Stimulated activated CD4-positive, alpha-beta T cell treated with anti-CD3 and anti-CD28 coated beads, Interleukin-2, amount 100 ng/mL, for 24 hours (primary cell): ENCODE measurements at places on chromosomes 2 and 18.

GRCh38 chr2:115610888-115611287 is 1168.4 kb downstream of the DPP10 start:
- DNase-seq = no peak

DNA sequence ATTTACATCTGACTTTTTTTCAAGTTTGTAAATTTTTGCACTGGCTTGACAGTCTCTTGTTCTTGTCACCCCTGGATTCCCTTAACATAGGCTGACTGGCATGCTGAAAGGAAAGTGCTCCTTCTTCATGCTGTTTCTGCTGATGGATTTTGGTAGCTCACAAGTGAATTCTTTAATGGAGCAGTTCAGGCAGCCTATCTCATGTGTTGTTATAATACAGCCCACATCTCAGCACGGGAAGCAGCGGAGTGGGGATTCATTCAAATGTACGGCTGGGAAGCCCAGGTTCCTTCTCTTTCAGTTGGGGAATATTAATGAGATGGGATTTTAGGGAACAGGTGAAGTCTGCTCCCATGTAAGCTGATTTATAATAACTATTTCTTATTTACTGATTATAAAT is 142.8 kb downstream of the CD8B2 start:
- no peak for DNase-seq

DNA sequence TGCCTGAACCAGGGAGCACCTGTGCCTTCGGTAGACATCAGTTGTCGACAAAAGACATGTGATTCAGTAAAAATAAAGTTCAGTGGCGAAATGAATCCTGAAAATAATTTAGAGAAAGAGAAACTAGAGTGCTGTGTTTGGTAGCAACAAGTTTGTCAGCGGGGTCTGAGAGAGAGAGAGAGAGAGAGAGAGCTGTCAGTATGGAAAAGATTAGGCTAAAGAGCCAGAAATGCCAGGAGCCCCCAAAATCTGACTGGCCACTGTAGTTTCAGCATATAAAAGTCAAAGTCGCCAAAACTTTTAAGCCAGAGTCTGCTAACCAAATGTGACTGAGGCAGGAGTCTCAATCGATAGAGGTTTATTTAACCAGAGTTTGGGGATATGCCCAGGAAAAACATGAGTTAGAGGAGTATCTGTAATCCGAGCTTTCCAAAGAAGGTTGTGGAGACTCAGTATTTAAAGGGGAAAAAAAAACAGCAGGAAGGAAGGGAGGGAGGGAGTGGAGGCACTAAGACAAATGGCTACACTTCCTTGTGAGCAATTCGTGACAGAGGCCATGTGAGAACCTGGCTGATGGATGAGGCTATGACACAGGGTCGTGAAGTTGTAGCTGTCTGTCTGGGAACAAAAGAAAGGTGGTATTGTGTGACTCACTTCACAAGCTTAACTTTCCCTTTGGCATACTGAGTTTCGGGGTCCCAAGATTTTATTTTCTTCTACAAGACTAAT is 20.5 kb upstream of the GNAL start:
- DNase-seq = no peak

DNA sequence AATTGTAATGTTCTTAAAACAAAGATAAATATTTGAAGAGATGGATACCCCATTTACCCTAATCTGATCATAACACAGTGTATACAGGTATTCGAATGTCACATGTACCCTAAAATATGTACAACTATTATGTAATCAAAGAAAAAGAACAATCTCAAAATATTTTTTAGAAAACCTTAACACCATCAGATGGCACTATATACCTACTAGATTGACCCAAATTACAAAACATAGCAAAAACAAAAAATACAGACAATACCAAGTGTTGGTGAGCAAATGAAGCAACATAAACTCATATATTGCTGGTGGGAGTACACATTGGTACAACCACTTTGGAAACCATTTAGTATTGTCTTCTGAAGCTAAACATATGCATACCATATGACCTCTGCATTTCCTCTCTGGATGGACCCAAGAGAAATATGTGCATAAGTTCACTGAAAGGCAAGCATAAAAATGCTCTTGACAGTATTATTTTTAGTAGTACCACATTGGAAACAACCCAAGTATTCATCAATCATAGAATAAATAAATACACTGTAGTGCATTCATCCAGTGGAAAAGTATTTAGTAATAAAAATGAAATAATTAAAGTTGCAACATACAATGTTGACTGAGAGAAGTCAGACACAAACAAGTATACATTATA is 55.8 kb downstream of the GDF7 start:
- no peak for DNase-seq

- DNase-seq = no peak
Observed at GRCh38 chr18:55310044-55310676, 277.8 kb downstream of the TCF4 start.

GRCh38 chr18:7848054-7848412 is 280.9 kb downstream of the PTPRM start:
- DNase-seq = no peak

GRCh38 chr2:121608367-121608766 is 40.9 kb downstream of the CLASP1 start:
- DNase-seq = no peak

DNA sequence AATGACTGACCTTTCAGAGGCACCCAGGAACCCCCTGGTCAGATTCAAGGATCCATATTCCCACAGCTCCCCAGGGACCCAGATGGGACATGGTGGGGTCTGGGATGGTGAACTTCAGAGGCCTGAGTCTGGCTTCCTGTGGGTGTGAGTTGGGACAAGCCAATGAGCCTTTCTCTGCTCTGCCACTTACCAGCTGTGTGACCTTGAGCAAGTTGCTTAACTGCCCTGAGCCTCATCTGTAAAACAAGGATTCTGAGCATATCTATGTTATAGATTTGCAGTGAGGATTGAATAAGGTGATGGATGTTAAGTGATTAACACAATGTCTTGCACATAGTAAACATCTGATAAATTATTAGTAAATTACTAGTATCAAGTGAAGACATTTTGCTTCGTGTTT is 6.4 kb downstream of the ABCG8 start:
- no peak for DNase-seq

- peak; percentile 60 for DNase-seq
Observed at GRCh38 chr2:171159372-171160118, 1.1 kb downstream of the TLK1 start.

DNA sequence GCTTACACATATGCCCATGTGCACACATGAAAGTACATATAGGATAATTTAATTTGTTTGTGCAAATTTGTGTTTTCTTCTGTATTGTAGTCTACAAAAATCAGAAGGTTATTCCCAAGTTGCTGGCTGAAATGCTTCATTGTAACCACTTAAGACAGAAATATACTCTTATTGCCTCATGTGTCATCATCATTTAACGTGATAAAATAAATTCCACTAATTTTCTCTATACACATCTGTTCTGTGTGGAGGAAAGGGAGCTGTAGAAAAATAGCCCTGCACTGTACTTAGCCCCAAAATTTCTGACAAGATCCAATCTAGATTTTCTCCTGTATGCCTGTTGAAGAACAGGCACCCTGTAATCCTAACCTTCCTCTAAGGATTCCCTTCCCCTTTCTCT is 20.4 kb upstream of the NR4A2 start:
- no peak for DNase-seq

DNA sequence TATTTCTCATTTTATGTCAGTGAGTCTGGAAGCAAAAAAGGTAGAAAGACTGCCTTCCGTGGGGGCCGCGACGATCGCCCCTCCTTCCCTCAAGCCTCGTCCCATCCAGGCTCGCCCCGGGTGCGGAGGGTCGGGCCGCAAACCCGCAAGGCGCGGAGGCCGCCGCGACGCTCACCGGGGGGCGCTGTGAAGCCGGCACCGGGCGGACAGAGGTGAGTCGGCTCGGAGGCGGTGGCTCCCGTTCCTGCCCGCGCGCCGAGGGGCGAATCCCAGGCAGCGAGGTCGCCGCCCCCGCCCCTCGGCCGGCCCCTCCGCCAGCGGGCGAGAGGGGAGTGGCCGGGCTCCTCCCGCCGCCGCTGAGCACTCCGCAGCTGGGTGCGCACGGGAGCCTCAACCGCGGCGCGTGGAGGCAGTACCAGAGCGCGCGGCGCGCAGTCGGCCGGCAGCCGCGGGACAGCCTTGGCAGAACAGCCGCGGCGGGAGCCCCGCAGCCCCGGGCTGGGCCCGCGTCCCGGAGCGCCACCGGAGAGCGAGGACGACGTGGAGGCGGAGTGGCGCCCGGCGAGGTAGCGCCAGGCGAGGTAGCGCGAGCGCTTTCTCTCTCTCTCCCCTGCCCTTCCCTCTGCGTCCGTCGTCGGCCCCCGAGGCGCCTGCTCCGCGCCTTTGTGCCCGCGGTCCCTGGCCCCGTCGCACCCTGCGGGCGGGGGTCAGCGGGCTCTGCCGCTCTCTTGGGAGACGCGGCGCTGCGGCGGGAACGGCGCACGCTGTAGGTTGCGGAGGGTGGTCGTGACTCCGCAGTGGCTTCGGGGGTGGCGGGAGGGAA is at the start of gene MYO1B:
Gene MYO1B, plus strand, starts transcription at position 359 of the 823 bp plus-strand sequence. CDS start 31,492 bp downstream, outside the sequence.
- peak; percentile 57 for DNase-seq

- no peak for DNase-seq
Observed at GRCh38 chr2:467543-467891, 179.6 kb upstream of the ALKAL2 start.

DNA sequence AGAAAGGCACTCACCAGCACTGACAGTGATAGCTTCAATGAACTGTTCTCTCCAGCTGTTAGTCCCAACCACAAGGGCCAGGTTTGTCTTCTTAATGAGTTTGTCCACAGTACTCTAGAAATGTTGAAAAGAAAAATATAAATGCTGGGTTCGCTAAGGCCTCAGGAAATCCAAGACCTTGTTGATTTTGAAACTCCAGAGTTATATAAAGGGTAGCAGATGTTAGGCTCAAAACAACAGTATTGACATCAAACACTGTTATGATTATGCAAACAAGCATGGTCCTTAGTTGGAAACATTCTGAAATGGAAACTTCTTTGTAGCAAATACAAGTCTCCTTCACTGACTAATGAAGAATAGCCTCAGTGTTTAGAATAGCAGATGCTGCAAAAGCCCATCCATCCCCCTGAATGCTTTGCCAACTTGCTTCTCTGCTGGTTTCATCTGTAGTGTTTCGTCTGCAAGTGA is 291.1 kb downstream of the SLC8A1 start:
- DNase-seq = no peak

- no peak for DNase-seq
Observed at GRCh38 chr18:48711651-48712486, 173.0 kb downstream of the CTIF start.

DNA sequence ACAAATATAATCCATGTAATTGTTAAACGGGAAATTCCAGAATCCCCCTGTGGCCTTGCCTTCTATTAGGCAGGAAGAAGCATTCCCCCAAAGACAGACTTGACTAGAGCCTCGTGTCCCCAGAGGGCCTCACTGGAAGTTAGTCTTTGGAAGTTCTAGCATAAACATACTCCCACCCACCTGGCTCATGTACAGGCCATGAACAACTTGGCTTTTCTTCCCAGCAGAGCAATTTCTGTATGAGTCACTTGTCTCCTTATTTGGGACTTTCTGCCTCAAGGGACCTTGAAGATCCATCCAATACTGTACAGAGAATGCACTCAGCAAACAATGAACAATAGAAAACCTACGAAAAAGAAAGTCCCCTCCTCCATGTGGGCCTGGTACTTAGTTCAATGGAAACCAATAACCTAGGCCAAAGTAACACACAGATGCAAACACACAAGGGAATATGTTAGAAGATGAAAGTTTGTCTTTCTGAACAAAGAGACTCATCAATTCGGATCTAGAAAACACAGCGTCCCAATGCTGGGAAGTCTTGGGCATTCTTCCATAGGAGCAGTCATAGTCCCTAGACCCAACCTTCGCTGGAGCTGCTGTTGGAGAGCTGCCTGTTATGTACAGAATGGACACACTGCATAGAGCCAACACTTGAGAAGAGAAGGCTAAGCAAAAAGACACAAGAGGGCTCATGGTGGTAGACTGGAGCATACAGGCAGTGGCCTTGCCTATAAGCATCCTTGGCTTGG is 303.5 kb downstream of the HRH4 start:
- no peak for DNase-seq

GRCh38 chr2:19228715-19229114 is 129.7 kb downstream of the OSR1 start:
- no peak for DNase-seq

GRCh38 chr2:205723179-205723578 is 40.9 kb downstream of the NRP2 start:
- DNase-seq = no peak

DNA sequence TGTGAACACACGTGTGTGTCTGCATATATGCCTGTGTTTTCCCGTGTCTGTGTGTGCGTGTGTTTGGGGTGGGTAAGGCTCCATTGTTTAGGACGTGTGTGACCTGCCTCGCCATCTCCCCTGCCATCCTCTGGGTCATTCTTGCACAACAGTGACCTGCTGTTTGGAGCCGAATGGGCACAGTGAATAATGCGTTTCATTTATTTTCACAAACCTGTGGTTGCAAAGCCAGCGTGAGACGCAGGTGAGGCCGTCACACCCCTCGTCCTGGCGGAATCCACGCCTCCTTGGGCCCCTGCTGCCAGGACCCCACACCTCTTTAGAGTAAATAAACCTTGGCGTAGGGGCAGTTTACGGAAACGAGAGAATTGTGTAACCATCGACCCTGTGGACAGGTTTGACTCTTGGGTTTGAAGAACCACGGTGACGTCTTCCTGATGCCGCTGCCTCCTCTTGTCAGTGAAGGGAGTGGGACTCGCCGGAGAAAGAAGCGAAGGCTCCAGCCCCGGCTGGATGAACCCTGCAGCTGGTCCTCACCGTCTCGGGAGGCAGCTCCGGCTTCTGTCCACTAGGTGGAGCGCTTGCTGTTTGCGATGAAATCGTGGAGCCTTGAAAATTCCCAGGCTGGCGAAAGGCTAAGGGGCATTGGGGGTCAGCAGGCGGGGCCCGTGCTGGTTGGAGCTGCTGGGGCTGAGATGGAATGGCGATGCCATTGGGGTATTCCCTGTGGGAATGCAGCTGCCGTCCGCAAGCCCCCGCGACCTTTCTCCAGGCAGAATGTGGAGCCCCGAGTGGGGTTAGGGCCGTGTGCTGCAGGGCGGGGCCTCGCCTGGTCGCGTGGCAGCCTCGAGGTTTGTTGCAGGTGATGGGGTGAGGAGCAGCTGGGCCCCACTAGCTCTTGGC is 81.1 kb downstream of the RTP5 start:
- peak; percentile 75 for DNase-seq

DNA sequence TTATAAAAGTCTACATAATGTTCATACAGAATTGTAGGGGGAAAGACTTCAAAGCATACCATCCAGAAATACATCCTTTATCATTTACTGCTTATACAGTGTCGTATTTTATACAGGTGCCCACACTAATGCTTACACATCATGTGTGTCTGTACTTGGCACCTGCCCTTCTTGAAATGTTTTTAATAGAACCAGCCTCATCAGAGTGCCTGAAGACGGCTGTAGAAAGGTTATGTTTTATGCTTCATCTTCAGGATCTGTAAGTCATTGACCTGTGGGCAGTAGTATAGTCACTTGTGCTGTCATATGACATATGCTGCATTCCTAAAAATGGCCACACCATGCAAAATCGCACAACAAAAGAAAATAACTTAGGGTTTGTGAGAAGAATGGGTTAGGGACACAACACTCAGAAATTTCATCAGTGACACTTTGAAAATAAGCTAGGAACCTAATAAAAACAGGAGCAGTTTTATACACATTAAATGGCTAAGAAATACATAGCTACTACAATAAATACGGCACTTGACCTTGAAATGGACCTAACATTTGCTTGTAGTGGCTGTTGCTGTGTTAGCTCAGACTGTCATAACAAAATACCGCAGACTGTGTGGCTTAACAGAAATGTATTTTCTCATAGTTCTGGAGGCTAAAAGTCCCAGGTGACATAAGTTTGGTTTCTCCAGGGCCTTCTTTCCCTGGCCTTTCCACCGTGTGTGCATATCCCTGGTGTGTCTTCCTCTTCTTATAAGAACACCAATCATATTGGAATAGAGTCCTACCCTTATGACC is 112.6 kb downstream of the CERS6 start:
- DNase-seq = no peak

- no peak for DNase-seq
Observed at GRCh38 chr2:12419803-12420202, 296.9 kb upstream of the TRIB2 start.
